ENCODE measurements at places on chromosomes 7 and 10.

DNA sequence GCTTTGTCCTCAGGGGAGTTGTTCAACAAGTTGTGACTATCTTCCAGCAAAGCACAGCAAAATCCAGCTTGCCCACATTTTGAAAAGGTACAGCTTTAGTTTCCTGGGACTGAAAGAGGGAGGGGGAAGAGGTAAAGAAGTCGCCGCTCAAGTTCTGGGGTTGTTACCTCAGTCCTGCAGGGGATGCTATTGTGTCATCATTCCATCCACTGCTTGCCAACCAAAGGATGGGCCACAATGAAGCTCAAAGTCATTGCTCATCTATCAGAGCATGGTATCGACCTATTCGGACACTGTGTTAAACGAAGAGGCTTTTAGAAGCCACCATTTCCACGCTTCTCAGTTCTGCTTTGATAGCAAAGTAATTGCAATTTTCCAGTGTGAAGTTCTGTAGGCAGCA lies 34.3 kb downstream of the NPY start:
- peak; percentile 11 for DNase-seq

DNA sequence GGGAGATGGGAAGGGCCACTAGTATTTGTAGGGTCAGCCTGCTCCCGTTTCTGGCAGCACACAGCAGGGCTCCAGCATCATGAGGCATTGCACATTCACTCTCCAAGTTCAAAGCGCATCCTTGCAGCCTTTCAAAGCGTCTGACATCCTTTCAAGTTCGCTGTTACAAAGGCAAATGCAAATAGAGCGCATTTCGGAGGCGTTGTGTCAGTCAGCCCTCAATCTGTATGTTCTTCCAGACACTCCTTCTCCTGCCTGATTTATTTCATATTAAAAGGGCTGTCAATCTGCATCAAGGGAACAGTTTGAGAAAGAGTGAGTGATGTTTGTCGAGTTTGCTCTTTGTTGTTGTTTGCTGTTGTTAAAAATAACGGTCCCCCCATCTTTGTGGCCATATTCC lies 188.5 kb downstream of the SNX10 start:
- DNase-seq, result no peak

- no peak for DNase-seq
These were observed 1.2 kb downstream of the PIP4K2A start for GRCh38 chr10:22712956-22713852.

GRCh38 chr7:5342631-5343030 lies 59.9 kb downstream of the SLC29A4 start:
- no peak for DNase-seq

- DNase-seq, result peak; percentile 75
These were observed 126.5 kb upstream of the JCAD start for GRCh38 chr10:30185916-30186315.

DNA sequence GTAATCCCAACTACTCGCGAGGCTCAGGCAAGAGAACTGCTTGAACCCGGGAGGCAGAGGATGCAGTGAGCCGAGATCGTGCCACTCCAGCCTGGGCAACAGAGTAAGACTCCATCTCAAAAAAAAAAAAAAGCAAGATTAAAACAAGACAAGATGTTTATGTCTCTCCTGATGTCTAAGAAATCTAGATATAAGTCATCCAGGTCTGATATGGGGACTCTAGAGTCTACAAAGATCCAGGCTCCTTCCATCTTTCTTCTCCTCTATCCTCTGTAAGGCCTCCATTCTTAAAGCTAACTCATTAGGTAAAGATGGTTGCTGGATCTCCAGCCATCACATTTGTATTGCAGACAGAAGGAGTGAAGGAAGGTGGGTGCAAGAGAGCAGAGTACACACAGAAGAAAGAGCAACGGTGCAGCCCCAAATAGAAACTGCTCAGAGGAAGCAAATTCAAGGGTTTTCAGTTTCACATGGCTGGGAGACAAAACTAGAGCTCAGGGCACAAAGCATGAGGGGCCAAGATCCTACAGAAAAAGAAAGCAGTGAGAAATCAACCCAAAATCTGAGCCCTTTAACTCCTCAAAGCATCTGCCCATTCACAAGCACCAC lies 57.6 kb downstream of the USP6NL start:
- no peak for DNase-seq

GRCh38 chr7:98420966-98421612 lies 20.2 kb upstream of the BAIAP2L1 start:
- peak; percentile 24 for DNase-seq

DNA sequence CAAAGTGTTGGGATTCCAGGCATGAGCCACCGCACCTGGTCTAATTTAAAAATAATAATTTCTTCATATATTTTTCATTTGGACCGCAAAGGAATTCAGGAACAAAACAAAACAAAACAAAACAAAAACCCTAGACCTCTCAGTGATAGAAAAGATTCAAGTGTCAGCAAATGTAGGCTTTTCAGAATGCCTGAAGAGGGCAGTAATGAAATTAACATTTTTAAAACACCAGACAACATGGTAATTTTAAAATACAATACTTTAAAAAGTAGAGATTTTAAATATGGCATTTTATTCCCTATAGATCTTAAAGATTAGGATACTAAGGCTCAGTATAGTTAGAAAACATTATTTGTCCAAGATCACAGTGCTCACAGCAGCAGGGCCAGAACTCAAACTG lies 36.6 kb downstream of the DNMBP start:
- DNase-seq, result no peak

GRCh38 chr10:49058463-49059255 lies 56.7 kb downstream of the VSTM4 start:
- no peak for DNase-seq

- DNase-seq, result no peak
These were observed 666 bp downstream of the SMKR1 start for GRCh38 chr7:129502708-129503685.

- DNase-seq, result peak; percentile 88
These were observed 8.4 kb upstream of the LYZL2 start for GRCh38 chr10:30637881-30638467.

DNA sequence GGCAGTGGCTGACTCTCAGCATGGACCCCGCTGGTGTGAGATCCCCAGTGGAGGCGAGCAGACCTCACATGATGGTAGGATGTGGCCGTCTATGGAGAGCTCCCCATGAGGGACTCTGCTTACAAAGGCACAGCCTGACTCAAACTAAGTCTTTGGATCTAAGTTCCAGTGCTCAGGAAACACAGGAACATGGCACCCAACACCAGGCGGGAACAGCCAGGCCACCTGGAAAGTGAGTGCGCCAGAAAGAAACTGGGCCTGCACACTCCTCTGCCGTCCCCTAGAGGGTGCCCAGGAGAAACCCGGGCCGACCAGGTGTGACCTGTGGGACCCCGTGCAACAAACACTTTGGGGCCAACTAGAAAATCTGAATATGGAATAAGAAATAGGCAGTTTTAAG lies 10.0 kb downstream of the PITRM1 start:
- no peak for DNase-seq

DNA sequence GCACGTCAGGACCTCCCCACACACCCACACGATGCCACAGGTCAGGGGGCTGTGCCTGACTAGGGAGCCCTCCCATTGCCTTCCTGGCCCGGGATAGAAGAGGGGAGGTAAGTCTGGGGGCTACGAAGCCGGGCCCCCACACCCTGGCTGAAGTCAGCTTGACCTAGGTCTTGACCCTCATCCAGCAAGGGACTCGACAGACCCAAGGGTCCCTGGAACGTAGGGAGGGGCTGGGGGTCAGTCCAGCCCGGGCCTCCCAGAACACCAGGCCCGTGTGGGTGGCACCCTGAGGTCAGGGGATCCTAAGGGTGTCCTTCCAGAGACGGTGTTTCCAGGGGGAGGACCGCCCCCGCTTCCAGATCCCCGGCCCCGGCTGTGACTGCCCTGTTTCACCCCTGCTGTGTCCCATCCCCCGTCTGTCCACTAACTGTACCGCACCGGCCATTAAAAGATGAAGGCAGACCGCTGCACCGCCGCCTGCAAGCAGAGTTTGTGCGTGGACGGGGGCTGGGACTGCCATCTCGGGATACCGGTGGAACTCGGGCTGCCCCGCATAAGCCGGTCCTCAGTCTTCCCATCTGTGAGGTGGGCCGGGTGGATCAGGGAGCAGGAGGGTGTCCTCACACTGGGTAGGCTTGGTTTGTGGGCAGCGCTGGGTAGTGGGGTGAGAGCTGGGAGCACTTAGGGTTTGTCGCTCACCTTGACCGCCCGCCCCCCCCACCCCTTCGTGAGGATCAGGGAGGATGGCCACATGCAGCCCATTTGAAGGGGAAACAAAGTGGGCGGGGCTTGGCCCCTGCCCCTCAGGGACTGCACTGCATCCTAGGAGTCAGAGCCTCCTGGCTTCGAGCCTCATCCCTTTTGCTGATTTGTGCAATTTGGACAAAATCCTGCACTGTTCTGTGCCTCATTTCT lies 21.1 kb downstream of the SLC29A4 start:
- no peak for DNase-seq

DNA sequence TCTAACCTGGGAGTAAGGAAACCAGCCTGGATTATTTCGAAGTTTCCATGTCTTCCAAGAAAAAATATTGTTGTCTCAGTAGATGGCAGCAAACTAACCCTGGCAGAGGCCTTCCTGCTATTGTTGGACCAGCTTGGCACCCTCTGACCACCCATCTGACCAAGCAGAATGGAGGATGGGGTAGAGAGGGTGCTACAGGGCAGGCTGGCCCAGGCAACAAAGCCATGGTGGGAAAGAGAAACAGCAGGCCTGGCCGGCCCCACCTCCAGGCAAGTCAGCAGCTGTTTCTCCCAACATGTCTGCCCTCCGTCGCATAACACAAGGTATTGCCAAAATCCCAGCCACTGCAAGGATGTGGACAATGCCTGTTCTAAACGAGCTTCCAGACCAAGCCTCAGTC lies 95.0 kb downstream of the FAM53B start:
- DNase-seq, result peak; percentile 46

GRCh38 chr10:1419796-1420610 lies 317.3 kb downstream of the ADARB2 start:
- DNase-seq, result no peak

- no peak for DNase-seq
These were observed 69.4 kb downstream of the LRRC17 start for GRCh38 chr7:102982235-102982634.

- peak; percentile 96 for DNase-seq
These were observed 44.7 kb downstream of the KLF6 start for GRCh38 chr10:3740157-3740871.
